Activated CD4-positive, alpha-beta T cell treated with anti-CD3 and anti-CD28 coated beads for 36 hours (primary cell): ENCODE measurements at places on chromosomes 7 and 10. TPM values are rescaled to one million over a fixed set of nuclear protein-coding genes. Genes with fewer than 3 reads are reported as not detected.
A peak's percentile ranks its signal among the peaks of the same experiment; 100 is the strongest.

- H3K4me1 ChIP-seq: no peaks in the 10 kb centered on the region
- H3K4me3 ChIP-seq: no peak overlapping the region
Observed at GRCh38 chr7:38051311-38051710, 126.7 kb upstream of the STARD3NL start.

GRCh38 chr7:115889669-115889984 is 140.9 kb downstream of the TFEC start:
- H3K27ac ChIP-seq: no peak overlapping the region
- H3K36me3 ChIP-seq: no peaks in the 10 kb centered on the region
- no peaks in the 10 kb centered on the region for H3K27me3 ChIP-seq
- no peaks in the 10 kb centered on the region for H3K4me1 ChIP-seq

GRCh38 chr7:128380483-128381106 is 19.1 kb upstream of the PRRT4 start:
- H3K4me3 ChIP-seq: no peak overlapping the region
- no peaks in the 10 kb centered on the region for H3K4me1 ChIP-seq
- H3K27me3 ChIP-seq: no peaks in the 10 kb centered on the region
- no peaks in the 10 kb centered on the region for H3K36me3 ChIP-seq
- DNase-seq: no peak
- H3K27ac ChIP-seq: no peak overlapping the region

DNA sequence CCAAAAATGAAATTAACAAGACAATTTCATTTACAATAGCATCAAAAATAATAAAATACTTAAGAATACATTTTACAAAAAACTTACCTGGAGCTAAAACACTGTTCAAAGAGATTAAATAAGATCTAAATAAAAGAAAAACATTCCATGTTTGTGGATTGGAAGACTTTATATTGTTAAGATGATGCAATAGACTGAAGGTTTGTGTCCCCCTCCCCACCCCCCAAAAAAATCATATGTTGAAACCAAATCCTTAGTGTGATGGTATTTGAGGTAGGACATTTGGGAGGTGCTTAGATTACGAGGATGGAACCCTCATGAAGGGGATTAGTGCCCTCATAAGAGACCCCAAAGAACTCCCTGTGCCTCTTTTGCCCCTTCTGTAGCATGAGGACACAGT is 117.6 kb downstream of the ZNF467 start:
- H3K4me3 ChIP-seq: no peak overlapping the region
- H3K27me3 ChIP-seq: peaks cover 38% of the 10 kb centered on the region

GRCh38 chr10:79088613-79089355 is 20.0 kb downstream of the ZMIZ1 start:
- H3K4me1 ChIP-seq: peaks cover 27% of the 10 kb centered on the region
- no peak overlapping the region for H3K4me3 ChIP-seq
- no peaks in the 10 kb centered on the region for H3K27me3 ChIP-seq
- no peaks in the 10 kb centered on the region for H3K36me3 ChIP-seq
- no peak overlapping the region for H3K27ac ChIP-seq

GRCh38 chr10:49298983-49299815 is at the start of gene C10orf71:
C10orf71 (plus strand) TSS chr10:49299170; CDS start chr10:49322546, 23,376 bp downstream.
- H3K4me1 ChIP-seq: no peaks in the 10 kb centered on the region
- no peaks in the 10 kb centered on the region for H3K36me3 ChIP-seq
- no peak within 1 kb of the TSS for H3K27ac ChIP-seq

DNA sequence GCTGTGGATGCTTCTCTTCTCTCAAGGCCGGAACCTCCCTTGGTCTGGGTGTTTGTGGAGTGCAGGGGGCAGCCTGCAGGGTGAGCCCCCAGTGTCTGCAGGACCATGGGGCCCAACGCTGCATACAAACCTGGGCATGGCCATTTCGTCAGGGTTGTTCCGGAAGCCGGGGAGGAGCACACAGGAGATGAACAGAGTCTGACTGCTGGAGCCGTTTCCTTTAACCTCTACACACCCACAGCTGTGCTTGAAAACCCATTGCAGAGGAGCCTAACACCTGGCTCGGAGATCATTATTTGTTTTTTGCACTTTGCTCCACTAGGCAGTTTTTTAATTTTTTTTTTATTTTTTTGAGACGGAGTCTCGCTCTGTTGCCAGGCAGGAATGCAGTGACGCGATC is 167.6 kb upstream of the INSYN2A start:
- H3K27ac ChIP-seq: no peak overlapping the region
- peaks cover 3% of the 10 kb centered on the region for H3K27me3 ChIP-seq
- H3K4me3 ChIP-seq: no peak overlapping the region
- H3K4me1 ChIP-seq: peaks cover 2% of the 10 kb centered on the region

GRCh38 chr7:67484244-67484751 is 487.7 kb downstream of the TYW1 start:
- peak; percentile 52 for DNase-seq
- H3K4me1 ChIP-seq: peaks cover 2% of the 10 kb centered on the region

DNA sequence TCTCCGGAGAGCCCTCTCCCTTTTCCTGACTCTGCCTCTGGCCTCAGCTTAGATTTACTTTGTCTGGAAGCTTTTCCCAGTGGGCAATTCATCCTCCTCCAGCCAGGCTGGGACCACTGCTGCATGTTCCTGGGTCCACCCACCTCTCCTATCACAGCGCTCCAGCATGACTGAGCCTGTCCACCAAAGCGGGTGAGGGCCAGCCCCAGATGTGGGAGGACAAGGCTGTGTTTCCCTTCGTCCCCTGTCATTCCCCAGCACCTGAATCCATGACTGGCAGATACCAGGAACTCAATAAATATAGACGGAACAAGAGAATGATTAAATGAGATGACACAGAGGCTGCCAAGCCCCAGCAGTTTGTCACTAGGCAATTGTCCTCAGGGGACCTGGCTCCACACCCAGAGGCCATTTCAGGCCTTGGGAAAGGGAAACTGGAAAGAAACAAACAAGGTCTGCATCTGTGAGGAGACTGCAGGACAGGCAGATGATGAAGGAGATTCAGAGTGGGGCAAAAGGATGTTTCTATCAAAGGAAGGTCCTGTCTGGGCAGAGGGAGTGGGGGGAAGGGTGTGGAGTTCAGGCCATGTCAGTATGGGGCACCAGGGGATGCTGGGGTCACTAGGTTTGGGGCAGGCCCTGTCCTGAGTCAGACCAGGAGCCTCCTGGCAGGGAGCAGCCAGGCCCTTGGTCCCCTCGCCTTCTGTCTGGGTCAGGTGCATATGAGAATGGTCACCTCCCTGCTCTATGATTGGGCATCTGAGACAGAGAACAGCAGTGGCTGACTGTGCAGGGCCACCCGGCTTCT is 576.4 kb downstream of the GRID1 start:
- H3K36me3 ChIP-seq: no peaks in the 10 kb centered on the region
- no peak overlapping the region for H3K27ac ChIP-seq
- H3K4me3 ChIP-seq: no peak overlapping the region
- no peak for DNase-seq
- no peaks in the 10 kb centered on the region for H3K4me1 ChIP-seq

GRCh38 chr7:50292165-50292757 is 12.3 kb upstream of the IKZF1 start:
- H3K36me3 ChIP-seq: no peaks in the 10 kb centered on the region
- H3K27ac ChIP-seq: peak overlapping the region; percentile 76
- DNase-seq: no peak
- peaks cover 32% of the 10 kb centered on the region for H3K4me1 ChIP-seq

DNA sequence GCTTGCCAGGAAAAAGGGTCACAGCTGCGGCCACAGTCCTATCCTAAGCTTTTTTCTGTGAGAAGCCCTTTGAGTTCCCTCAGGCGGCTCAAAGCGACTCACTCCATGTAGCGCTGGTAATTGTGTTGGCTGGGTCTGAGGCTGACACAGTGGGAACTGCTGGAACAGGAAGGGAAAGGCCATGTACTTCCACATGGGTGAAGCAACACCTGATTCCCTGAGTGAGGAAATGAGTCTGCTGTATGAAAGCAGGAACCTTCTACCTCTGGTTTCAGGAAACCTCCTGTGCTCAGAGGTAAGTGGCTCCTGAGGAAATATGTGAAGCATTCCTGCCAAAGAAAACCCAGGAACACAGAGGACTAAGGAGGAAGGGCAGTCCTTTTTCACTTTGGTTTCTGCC is 734.6 kb upstream of the SORCS1 start:
- H3K36me3 ChIP-seq: no peaks in the 10 kb centered on the region
- no peak overlapping the region for H3K27ac ChIP-seq
- no peak for DNase-seq
- H3K4me1 ChIP-seq: no peaks in the 10 kb centered on the region

COG5 gene
- total RNA-seq: 35.5 TPM

USP54 gene
- 4.5 TPM for total RNA-seq

CHCHD3 gene
- total RNA-seq: 71.9 TPM
